ENCODE measurements at places on chromosomes 13 and 19.

GRCh38 chr19:41031916-41032315 is 40.8 kb downstream of the CYP2B6 start:
- DNase-seq: no peak

DNA sequence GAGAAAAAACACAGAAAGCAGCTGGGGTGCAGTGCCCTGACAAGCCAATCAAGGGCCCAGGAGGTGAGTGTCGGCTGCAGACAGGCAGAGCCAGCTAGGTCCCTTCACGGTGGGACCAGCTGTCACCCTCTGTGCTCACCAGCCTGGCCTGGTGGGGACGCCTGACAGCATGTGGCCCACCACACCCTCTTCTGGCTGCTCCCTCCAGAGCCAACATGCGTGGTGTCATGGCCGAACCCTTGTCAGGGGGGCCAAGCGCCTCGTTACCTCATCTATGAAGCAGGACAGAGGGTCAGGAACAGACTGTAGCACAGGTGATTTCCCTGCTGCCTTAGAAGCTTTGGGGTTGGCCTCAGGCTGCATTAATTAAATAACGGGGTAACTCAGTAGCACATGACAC is 40.0 kb upstream of the ISYNA1 start:
- DNase-seq: no peak

DNA sequence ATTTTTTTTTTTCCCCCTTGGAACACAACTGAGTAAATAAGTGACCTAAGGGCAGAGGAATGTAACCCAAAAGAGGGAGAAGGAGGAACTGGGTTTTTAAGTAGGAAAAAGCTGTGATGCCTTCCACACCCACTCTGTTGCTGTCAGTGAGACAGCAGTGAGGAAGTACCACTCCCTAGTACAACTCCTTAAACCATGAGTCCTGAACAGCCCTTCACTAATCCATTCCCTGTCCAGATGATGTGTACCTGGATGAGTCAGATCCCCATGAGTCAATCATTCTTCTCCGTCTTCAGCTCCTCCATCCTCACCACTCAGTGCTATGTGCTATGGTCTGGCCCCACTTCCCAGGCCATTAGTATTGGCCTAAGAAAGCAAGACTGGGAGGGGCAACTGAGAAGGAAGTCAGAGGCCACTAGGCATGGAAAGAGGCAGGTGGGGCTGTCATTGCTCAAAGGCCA is 12.9 kb upstream of the CXCL17 start:
- no peak for DNase-seq

GRCh38 chr13:26988059-26988769 is 183.4 kb downstream of the USP12 start:
- no peak for DNase-seq

GRCh38 chr19:9848060-9848459 is 12.9 kb downstream of the PIN1 start:
- no peak for DNase-seq

DNA sequence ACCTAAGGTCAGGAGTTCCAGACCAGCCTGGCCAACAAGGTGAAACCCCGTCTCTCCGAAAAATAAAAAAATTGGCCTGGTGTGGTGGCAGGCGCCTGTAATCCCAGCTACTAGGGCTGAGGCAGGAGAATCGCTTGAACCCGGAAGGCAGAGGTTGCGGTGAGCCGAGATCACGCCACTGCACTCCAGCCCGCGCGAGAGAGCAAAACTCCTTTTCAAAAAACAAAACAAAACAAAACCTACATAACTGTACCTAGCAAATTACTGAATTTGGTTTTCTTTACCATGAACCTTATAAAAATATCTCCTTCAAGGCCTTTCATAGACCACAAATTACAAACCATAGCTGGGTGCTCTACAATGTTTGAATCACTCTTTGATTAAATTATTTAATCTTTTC is 760 bp downstream of the ZNF91 start:
- DNase-seq: no peak

- no peak for DNase-seq
Observed at GRCh38 chr13:86000546-86000945, 201.3 kb upstream of the SLITRK6 start.

- DNase-seq: peak; percentile 78
Observed at GRCh38 chr19:45681391-45682015, 10.2 kb downstream of the SNRPD2 start.

Data from stimulated activated CD8-positive, alpha-beta memory T cell treated with anti-CD3 and anti-CD28 coated beads, Interleukin-7, amount 100 ng/mL, for 1 hour (primary cell).